ENCODE measurements at places on chromosomes 5 and 9.

GRCh38 chr9:100011062-100011681, 87.6 kb downstream of the ERP44 start:
- DNase-seq, result peak; percentile 50

- no peak for DNase-seq
Observed at GRCh38 chr5:149750596-149750995, 20.5 kb downstream of the PPARGC1B start.

DNA sequence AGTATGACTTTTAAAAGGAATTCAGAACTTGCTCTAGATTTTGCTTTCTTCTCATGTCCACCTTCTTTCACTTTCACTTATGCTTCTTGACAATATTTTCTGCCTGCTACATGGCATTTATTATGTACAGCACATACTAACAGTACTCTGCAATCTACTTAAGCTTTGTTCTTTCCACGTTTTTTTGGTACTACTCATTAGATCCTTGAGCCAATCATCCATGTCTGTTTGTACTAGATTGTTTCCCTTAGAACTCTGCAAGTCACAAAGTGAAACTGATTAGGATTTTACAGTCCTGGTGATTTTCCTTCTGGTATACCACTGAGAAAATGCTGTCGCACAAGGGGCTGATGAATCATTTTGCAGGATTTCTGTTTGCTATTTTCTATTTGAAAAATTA, 78.3 kb downstream of the PARP8 start:
- DNase-seq, result peak; percentile 53

GRCh38 chr9:37382982-37383357, 39.5 kb upstream of the GRHPR start:
- DNase-seq, result no peak

- DNase-seq, result no peak
Observed at GRCh38 chr9:6302417-6302816, 25.8 kb upstream of the TPD52L3 start.

DNA sequence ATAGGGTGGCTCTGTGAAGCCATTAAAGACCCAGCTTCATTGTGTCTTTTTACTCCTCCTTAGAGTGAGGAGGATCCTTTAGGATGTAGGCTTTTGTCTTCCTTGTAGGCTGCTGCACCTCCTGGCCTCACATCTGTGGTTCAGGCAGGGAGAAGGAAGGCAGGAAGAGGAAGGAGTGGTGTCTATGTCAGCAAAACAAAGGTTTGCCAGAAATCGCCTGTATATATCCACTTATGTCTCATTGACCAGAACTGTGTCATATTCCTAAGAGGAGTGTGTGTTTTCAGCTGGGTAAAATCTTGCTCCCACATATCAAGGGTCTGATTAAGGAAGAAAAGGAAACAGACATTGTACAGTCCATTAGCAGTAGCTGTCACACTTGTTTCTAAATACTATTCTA, 213.8 kb downstream of the ARHGAP26 start:
- DNase-seq, result no peak

- DNase-seq, result no peak
Observed at GRCh38 chr5:169781420-169782345, 144.6 kb downstream of the DOCK2 start.

DNA sequence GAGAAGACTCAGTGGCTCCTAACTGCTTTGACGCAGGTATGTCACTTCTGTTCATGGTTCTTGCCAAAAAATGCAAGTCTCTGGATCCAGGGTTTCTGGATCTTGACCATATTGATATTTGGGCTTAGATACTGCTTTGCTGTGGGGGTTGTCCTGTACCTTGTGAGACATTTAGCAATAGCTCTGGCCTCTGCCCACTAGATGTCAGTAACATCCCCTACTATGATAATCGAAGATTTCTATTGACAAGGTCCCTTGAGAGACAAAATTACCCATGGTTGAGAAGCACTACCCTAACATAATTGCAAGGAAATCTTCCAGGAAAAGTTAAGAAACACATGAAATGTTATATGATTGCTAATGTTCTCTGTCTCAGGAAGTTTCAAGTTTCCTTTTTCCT, 285.4 kb downstream of the TMEM232 start:
- no peak for DNase-seq

DNA sequence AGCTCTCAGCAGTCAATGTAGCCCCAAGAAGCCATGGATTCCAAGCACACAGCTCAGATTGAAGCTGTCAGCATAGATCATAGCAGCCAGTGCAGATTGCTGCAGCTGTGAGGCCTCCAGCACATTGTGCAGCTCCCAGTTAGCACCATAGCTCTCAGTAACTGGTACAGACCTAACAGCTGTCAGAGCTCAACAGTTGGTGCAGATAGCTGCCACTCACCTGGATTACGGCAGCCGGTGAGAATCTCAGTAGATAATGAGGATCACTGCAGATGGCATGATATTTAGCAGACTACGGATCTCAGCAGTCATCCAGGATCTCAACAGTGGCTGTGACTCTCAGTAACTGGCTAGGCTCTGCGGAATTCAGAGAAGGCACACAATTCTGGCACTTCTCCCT, 500.4 kb downstream of the TUSC1 start:
- no peak for DNase-seq

GRCh38 chr5:137706841-137707240, 29.0 kb downstream of the KLHL3 start:
- DNase-seq, result no peak

DNA sequence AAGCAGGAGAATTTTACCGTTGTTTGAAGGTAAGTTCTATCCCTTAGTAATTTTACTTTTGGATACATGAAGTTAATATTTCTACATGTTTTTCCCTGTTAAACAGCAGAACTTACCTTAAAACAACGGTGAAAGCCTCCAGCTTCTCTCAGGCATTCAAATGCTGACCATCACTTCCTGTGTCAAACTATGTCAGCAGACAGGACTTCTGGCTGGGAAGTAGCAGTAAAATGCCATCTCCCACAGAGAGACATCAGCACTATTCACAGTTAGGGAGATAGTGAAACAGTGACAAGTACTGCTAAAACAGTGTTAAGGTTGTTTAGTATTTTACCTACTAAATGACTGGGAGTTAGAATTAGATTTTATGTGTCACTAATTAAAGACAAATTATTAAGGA, 34.2 kb upstream of the GOLGA1 start:
- no peak for DNase-seq

- no peak for DNase-seq
Observed at GRCh38 chr5:74231697-74232096, 408.8 kb downstream of the ENC1 start.

DNA sequence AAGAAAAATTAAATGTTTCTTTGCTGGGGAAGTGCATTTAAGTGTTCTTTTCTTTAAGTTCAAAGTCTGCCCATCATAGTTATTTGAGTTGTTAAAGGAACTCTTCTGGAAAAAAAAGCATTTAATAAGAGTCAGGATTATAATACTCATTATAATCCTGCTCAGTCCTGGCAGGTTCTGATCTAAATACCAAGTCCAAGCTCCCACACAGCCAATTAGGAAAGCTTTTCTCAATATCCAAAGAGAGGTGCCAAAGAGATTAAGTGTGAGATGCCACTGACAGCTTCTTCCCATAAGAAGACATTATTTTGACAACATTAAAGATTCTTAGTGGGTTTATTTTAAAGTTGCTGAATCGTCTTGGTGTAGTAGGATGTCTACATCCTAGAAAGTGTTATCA, 235.2 kb upstream of the DAB2 start:
- DNase-seq, result no peak

DNA sequence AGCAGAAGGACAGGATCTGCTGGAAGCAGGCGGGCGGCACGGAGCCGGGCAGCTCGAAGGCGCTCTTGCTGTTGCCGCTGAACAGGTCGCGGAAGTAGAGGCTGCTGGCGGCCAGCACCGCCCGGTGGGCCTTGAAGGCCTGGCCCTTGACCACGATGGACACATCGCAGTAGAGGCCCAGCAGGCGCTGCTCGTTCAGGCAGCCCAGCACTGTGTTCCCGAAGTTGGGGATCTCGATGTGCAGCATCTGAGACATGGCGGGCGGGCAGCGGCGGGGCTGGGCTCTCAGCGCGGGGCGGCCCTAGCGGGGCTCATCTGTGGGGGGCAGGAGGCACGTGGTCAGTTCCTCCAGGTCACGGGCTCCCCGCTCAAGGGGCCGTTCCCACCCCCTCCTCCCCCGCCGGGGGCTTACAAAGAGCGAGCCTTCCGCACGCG, 44.8 kb downstream of the NACC2 start:
- no peak for DNase-seq

DNA sequence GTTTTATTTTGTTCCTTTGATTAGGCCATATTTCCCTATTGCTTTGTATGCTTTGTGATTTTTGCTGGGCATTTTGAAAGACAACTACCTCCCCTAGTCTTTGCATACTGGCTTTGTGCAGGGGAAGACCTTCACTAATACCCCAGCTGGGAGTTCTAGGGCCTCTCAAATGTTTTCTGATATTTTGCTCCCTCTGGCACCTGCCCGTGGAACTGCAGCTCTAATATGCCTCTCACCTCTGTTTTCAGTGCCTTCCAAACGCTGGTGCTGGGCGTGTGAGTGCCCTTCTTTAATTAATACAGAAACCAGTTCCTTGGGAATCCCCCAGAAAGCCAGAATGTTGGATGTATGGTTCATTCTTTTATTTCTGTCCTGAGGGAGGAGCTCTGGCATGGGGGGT, 204.5 kb downstream of the COMMD10 start:
- DNase-seq, result no peak

- no peak for DNase-seq
Observed at GRCh38 chr9:68685770-68686169, 19.3 kb upstream of the PIP5K1B start.

- DNase-seq, result no peak
Observed at GRCh38 chr9:108234811-108235210, 621.0 kb downstream of the ACTL7B start.

- no peak for DNase-seq
Observed at GRCh38 chr9:72445306-72445995, 76.0 kb upstream of the TMC1 start.

GRCh38 chr9:127723444-127723843, 7.6 kb downstream of the TTC16 start:
- no peak for DNase-seq

GRCh38 chr9:127116088-127116726, 6.2 kb downstream of the ANGPTL2 start:
- no peak for DNase-seq

- no peak for DNase-seq
Observed at GRCh38 chr5:142894749-142895148, 124.6 kb downstream of the ARHGAP26 start.

GRCh38 chr9:21395778-21396717, 10.8 kb upstream of the IFNA2 start:
- peak; percentile 57 for DNase-seq

GRCh38 chr5:82513738-82514137, 235.6 kb upstream of the RPS23 start:
- no peak for DNase-seq

DNA sequence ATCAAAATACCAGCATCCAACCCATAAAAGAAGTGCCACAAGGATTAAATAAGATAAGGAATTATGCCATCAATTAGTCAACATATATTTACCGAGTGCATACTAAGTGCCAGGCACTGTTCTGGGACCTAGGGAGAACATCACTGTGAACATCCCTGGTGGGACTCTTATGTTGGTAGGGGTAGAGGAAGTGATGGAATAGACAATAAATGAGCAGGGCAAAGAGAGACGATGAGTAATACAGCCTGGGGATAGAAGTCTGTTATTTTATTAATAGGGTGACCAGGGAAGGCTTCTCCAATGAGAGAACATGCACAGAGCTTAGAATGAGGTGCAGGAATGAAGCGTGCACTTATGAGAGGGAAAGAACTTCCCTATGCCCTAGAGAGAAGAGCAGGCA, 47.4 kb upstream of the VLDLR start:
- no peak for DNase-seq

GRCh38 chr5:66354422-66354821, 210.3 kb downstream of the SREK1 start:
- no peak for DNase-seq

GRCh38 chr9:124695280-124695890, 75.7 kb downstream of the NR6A1 start:
- DNase-seq, result no peak

- no peak for DNase-seq
Observed at GRCh38 chr5:125501396-125501795, 755.0 kb upstream of the ZNF608 start.

DNA sequence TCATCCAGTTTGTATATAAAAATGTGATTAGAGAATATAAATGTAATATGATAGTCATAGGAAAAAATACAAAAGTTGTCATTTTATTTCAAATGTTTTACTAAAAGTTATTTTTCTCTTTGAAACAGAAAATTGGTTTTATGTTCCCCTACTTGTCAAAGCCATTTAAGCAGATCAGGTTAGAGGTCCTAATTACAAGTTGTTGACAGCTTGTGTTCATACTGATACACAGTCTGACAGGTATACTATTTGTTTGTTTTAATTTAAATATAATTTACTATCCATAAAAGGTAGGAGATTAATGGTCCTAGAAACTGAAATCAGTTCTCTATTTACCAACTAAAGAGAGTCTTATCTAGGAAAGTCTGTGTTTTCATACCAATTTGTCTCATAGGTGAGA, 250.4 kb upstream of the TMEM161B start:
- DNase-seq, result no peak

DNA sequence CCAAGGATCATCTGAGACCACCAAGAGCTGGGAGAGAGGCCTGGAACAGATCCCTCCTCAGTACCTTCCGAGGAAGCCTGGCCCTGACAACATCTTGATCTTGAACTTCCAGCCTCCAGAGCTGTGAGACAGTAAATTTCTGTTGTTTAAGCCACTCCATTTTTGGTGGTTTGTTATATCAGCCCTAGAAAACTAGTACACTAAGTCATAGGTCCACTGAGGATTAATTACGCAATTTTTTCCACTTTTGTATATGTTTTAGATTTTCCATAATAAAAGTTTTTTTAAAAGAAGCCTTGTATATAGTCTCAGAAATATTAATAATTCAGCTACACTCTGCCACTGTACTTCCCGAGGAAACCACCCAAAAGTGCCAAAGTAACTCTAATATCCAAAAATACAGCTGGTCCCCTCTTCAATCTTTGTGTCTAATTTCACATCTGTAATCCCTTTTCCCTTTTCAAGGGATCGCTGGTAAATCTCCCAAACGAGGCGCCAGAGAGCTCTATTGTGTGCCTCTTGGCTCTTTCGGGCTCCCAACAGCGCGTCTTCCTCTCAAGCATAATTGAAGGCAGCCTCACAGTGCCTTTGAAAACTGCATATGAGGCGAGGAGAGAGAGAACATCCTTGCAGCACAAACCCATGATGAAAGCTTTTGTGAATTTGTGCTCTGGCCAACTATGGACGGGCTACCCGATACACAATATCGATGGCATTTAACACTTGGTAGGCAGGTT, 32.7 kb downstream of the PRUNE2 start:
- no peak for DNase-seq

GRCh38 chr9:90555351-90556057, 87.1 kb downstream of the DIRAS2 start:
- no peak for DNase-seq
